H7 (cell line): ENCODE measurements at places on chromosomes 2 and 18. TPM values are rescaled to one million over a fixed set of nuclear protein-coding genes. Genes with fewer than 3 reads are reported as not detected.
A peak's percentile ranks its signal among the peaks of the same experiment; 100 is the strongest.

DNA sequence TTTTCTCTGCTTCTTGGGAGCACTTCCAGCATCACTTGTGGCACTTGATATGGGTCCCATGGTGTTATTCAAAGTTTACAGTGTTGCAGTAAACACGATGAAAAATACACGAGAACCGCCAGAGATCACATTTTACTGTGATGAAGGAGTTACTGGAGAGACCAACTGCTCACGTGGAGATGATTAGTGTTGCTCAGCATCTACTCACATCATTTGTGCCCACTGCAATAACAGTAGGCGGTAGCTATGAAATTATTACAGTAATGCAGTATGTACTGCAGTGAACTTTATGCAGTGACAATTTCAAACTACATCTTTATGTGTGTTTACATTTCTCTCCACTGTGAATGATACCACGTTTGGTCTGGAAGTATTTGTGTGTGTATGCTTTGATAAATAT is 93.5 kb downstream of the SLC4A3 start:
- no peak for DNase-seq

- DNase-seq: no peak
Observed at GRCh38 chr2:190318931-190319554, 583 bp downstream of the HIBCH start.

DNA sequence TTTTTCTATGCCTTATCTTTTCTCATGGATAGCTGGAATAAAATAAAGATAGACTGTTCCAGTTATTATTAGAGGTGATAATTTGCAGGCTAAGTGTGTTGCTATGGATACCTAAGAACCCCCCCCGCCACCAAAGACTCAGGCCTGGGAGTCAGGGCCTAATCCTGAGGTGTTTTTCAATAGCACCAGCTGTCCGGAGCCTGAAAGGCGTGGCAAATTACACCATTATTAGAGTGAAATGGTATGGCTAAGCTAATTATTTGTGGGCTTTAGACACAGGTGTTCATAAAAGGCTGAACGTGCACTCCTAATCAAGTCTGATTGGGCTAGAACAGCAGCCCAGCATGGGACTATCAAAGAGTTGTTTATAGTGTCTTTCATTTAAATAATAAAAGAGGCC is 293.2 kb upstream of the DCC start:
- DNase-seq: no peak

Gene NAGK
- 40.9 and 51.7 TPM in 2 replicates for total RNA-seq

Gene PUS10
- total RNA-seq: 3.4 and 5.8 TPM in 2 replicates

Gene GPR39
- total RNA-seq: 0.85 and 6.2 TPM in 2 replicates

DNA sequence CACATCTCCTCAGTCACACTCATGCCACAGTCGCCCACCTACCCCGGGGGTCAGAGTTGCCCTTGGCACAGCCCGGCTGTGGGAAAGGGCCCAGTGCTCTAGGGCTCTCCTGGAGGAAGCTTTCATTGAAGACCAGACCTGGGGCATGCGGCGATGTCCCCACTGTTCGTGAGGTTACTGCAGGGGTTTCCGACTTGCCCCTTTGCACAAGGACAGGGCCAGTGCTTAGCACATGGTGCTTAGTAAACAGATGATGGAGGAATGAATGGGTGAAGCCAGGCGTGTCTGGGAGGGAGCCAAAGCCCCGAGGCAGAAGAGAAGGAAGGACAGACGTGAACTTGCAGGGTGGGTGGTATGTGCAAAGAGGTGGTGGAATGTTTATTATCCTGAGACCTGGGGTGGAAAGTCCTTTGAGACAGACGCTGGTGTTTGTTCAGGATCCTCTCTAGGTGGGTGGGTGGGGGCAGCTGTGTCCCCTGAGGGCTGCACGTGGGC is 205.9 kb upstream of the ARL4C start:
- DNase-seq: no peak

DNA sequence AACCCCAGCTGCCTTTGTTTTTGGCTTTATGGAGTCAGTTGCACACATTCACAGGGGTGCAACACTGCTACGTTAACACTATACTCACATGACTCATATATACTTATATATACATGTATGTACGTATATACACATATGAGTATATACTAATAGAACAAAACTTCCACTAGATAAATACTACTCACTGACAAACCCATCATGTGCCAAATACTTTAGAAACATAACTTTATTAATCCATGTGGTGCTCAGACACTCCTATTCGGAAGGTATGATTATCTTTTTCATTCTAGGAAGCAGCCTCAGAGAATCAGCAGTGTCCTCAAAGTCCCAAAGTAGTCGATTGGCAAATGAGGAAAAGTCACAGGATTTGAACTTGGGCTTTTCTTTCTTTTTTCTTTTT is 7.9 kb downstream of the PMAIP1 start:
- no peak for DNase-seq

Gene RAMP1
- total RNA-seq: 0.17 and 0.78 TPM in 2 replicates

- DNase-seq: peak; percentile 2
Observed at GRCh38 chr2:154375579-154375931, 322.9 kb upstream of the KCNJ3 start.

- no peak for DNase-seq
Observed at GRCh38 chr18:43863180-43863579, 585.9 kb upstream of the SYT4 start.

DNA sequence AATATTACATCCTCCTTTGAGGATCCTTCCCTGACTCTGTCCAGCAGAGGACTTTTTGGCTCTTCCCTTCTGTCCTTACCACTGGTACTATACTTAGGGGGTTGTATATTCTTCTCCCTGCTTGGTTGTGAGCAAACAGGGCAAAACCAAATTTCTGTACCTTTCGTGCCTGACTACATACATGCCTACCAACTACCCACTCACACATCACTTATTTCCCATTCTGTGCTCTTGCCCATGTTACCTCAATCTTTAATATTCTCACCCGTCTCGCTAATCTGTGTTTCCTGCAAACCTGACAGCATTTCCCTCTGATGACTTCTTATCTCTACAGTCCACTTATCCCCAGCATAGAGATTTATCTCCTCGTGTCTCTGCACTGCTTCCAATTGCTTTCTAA is 58.6 kb downstream of the FTCDNL1 start:
- DNase-seq: no peak

Gene ARMC9
- 25.0 and 33.6 TPM in 2 replicates for total RNA-seq

DNA sequence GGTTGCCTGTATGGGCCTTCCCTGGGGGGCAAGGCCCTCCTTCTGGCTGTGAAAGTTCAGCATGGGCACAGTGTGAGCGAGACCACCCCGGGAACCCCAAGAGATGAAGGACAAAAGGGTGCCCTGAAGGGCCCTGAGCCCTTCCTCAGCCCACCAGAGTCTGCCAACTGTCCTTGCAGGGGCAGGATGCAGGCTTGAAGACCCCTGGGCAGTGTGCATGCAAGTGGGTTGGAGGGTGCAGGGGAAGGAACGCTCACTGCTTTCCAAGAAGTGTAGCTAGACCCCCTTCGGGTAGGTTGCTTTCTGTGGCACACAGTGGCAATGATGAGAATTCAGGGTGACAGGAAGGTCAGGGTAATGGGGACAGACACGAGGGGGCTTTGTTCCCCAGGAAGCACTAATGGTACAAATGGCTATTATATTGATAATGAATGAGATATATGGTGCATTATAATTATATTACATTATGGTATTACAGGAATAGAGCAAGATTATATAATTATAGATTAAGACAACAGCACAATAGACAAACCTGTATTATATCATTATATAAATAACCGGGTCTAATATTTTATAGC is 228.7 kb downstream of the ATAD2B start:
- no peak for DNase-seq

GRCh38 chr2:68388772-68389171 is 23.7 kb downstream of the PLEK start:
- DNase-seq: no peak

Gene HS1BP3
- total RNA-seq: 30.2 and 41.3 TPM in 2 replicates

DNA sequence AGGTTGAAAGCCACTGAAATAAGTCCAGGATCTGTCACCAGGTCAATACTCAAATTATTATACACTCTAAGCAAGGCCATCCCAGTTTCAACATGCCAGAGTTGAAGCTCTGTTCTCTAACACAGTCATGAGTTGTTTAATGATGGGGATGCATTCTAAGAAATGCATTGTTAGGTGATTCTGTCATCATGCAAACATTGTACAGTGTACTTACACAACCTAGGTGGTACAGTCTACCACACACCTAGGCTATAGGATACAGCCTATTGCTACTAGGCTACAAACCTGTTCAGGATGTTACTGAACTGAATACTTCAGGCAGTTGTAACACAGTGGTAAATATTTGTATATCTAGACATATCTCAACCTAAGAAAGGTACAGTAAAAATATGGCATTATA is 162.2 kb downstream of the BAZ2B start:
- DNase-seq: no peak

Gene MAP3K19
- not detected in 2 replicates for total RNA-seq

DNA sequence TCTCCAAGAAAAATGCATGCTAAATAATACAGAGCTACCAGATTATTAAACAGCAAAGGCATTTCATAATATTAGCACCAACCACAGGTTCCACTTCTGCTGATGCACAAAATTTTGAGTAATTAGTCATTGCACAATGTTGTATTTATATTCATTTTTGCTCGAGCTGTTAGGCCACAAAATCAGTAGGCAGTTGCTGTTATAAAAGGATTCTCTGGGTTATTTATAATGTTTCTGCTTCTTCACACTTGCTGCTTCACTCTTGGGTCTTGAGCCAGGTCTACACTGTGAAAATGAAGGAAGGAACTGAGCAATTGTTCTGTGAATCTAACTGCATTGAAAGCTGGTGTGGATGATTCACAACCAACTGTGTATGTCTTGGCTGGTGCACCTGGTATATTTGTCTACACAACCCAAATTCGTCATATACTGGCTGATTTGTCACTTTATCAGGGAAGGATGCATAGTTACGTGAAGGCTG is 38.3 kb downstream of the MRPL33 start:
- no peak for DNase-seq

Gene PLCD4
- total RNA-seq: not detected in 2 replicates

DNA sequence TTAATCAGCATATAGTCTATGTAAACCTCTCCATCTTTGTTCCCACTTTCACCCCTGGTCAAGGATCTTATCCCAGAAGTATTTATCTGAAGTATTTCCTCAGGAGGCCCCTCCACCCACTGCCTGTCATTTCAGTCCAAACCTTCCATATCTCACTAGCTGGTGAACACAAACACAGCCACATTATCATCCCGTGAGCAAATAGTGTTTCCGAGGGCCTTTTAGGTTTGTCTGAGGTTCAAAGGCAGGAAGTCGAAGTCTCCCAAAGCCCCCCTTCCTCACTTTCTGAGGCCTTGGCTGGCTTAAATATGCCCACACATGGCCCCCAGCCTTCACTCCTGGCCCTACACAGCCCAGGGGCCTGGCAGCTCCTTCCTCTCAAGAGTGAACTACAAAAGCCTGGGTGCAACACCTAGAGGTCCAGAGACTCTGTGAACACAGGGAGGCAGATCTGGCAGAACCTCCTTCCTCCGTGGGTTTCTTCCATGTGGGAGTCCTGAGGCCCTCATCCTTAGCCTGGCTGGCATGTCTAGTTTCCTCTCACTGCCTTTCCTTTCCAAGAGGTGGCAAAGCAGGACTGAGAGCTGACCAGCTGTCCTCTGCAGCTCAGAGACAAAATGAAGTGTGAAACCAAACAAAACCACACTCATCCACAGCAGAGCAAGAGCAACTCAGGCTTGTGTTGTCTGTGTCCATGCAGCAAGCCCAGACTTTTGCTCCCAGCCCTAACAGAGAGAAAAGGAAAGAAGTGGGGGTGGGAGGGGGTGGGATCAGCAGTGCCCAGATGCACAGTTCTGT is 264.2 kb downstream of the SS18 start:
- no peak for DNase-seq

Gene CCDC141
- total RNA-seq: 0.37 and 1.2 TPM in 2 replicates

Gene UGT1A5
- total RNA-seq: not detected in 2 replicates

- DNase-seq: no peak
Observed at GRCh38 chr2:129806990-129807389, 172.5 kb upstream of the RAB6C start.

Gene MEP1B
- total RNA-seq: not detected in 2 replicates

Gene CCDC74B
- total RNA-seq: 7.3 and 7.4 TPM in 2 replicates

DNA sequence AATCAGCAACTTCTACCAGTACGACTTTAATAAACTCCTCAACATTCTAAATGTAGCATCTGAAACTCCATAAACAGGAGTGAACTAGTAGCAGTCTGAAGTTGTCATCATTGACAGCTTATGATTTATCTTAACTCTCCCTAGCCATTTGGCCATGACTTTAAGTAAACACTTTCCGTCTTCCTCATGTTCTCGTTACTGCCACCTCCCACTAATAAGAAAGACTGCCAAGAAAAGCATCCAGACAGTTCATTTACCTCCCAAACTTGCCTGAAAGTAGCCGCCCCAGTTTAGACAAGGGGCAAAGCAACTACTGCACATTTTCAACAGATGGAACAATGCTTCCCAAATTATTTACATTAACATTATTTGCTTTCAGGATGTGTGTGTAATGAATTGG is 287.5 kb downstream of the OSR1 start:
- no peak for DNase-seq

- no peak for DNase-seq
Observed at GRCh38 chr2:53275743-53276142, 491.9 kb upstream of the CHAC2 start.

DNA sequence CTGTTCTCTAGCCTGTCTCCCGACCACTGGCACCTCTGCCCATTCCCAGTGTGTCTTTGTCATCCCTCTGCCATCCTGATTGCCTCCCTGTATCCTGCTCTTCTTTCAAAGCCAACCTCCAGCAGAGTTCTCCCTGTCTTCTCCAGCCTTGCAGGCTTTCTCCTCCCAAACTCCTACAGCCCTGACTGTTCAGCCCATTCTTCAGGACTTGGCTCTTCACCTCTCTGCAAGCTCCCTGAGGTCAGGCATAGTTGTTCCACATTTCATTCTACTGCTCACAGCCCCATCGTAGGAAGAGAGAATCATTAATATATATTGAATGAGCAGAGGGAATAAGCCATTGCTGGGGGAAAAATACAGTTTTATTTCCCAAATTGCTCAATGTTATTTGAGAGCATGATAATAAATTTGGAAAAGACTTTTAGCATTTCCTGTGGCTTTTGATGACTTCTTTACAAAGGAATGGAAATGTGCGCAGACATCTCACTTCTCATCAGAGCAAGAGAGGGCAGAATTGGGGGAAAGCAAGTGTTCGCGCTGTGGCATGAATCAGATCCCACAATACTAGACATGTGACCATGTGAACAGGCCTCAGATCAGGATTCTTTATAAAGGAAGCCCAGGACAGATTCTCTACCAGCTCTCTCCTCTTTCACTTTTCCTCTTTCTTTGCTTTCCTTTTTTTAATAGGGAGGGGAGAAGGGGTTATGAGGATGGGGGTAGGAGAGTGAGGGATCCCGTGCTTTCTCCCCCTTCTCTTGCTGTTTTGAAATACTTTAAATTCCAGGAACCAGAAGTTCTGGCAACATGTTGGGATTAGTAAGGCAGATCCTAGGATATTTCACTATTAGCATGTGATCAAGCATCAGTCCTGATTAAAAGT is 37.4 kb downstream of the EPAS1 start:
- DNase-seq: no peak

DNA sequence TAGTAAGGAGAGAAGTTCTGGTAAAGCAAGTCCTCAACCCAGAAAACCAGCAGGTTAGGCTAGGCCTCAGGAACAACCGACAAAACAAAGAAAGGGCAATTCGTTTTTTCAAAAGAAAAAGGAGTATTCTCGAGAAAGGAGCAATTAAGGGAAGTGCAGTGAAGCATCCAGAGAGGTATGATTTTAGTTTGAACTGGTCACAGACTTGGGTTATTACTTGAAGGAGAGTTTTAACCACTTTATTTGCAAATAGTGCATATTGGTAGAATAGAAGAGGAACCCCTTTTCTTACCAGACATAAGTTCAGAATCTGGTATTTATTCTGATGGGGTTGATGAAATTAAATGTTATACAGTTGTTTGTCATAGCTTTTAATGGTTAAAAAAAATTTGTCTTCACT is 110.0 kb upstream of the GCFC2 start:
- no peak for DNase-seq
